Suppressor macrophage treated with lipopolysaccharide for 4 hours (primary cell): ENCODE measurements at places on chromosomes 7 and 10.
A peak's percentile ranks its signal among the peaks of the same experiment; 100 is the strongest.

- no peak for DNase-seq
Measured at GRCh38 chr7:101232141-101232850, 5.3 kb downstream of the CLDN15 start.

DNA sequence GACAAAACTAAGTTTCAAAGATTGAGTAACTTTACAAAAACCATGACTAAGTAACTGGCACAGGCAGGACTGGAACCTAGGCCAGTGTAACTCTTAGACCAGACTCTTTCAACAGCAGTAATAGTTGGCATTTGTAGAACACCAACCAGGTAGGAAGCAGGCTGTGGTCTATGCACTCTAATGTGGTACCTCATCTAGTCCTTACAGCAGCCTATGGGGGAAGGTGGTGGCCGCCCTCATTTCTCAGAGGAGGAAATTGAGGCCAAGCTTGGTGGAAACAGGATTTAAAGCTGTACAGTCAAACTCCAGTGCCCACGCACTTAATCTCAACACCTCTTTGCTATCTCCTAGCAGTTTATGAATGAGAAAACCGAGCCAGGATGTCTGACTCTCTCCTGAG lies 165.4 kb upstream of the LRGUK start:
- DNase-seq, result no peak

DNA sequence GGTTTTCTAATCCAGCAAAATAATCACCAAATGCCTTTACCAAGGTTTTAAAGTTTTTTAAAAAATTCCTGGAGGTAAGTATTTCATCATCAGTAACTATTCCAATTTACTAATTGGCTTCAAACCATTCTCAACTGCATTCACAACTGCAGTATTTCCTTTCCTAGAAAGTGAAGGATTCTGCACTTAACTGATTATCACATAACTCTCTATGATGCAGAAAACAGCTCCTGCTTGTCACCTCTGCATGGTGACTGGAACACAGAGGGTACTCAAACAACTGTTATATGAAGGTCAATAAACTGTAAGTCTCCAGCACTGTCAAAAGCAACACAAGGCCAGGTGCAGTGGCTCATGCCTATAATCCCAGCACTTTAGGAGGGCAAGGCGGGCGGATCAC lies 42.6 kb downstream of the SRPK2 start:
- DNase-seq, result no peak

GRCh38 chr7:146177301-146177700 lies 60.7 kb downstream of the CNTNAP2 start:
- DNase-seq, result no peak

DNA sequence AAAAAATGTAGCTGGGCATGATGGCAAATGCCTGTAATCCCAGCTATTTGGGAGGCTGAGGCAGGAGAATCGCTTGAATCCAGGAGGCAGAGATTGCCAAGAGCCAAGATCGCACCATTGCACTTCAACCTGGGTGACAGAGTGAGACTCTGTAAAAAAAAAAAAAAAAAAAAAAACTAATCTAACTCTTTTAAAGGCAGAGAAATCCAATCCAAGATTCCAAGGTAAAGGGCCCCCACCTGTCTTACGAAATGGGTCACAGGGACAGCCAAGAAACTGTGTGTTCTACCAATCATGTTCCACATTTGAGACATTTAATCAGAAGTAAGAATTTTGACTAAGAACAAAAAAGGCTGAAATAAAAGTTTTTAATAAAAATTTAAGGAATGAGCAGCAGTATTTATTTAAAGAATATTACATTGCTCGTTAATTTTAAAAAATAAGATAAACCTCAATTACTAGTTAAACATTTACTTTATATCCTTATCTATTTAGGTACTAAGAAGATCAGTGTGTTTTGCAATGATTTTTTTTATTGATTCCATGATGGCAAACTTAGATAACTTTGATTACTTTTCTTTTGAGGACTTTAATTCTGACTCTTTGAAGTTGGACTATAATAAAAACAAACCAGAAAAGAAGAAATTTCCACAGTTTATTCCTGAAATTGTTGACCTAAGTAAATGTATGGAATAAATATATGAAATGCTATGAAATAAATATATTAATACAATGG lies 6.7 kb upstream of the OAT start:
- no peak for DNase-seq

DNA sequence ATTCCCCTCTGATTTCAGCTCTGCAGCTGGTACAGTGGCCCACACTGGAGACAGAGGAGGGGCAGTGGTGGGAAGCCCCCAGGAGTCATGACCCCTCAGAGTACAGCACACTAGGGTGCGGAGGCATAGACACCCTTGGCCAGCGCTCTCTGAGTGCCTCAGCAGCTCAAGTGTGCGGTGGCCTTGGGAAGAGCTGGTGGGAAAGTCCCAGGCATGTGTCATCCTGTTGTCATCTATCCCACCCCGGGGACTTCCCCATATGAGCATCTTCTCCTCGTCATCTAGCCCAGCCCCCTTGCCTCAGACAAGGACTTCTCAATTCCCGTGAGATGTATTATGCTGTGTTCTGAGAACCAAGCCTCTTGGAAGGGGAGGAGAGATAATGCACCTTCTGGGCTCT lies 15.6 kb upstream of the PPIF start:
- peak; percentile 98 for DNase-seq

DNA sequence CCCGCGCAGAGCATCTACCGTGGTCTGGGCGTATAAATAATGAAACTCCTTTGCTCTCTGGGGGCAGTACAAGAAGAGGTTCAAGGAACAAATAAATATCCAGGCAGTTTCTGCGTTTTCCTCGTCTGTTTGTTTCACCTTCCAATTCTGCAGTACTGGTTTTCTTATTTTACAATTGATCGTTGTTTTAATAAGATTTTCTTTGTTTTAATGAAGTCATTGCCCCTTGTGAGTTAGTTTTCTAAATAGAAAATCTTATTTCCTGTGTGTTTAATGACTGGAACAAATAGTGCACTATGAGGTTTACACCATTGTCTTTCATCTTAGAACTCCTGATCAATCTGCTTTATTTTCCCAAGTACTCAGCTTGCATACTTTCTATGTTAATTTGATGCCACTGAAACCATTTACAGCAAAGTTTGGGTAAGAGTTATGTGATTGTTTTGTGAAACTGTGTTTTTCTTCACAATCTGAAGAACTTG lies 1.2 kb downstream of the PLEKHA1 start:
- no peak for DNase-seq

GRCh38 chr10:31952066-31952465 lies 23.4 kb upstream of the ARHGAP12 start:
- DNase-seq, result peak; percentile 15

DNA sequence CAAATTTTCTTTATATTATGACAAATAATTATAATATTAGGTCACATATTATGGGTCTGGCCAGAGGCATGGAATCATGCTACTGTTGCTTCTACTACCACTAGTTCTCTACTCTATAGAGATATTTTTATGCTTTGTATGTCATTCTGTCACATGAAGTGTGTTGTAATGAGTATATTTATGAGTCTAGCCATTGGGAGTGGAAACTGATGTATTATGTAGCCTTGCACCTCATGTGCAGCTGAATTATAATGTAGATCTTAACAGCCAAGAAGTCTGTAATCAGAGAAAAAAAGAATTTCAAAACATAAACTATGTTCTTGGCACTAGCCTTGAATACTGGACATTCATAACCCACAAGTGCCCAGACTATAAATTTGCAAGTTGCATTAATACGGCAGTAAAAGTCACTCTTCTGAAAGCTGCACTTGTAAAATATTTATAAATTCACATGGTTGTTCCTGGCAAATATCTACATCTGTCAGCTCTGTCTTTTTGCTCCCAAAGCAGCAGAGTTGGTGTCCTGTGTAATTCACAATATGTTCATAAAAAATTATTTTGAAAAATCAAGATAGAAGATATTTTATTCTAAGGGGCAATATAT lies 48.6 kb upstream of the SKAP2 start:
- DNase-seq, result peak; percentile 6

- no peak for DNase-seq
Measured at GRCh38 chr10:46520381-46520780, 36.1 kb downstream of the GPRIN2 start.

GRCh38 chr7:149016876-149017275 lies 11.4 kb downstream of the PDIA4 start:
- no peak for DNase-seq

DNA sequence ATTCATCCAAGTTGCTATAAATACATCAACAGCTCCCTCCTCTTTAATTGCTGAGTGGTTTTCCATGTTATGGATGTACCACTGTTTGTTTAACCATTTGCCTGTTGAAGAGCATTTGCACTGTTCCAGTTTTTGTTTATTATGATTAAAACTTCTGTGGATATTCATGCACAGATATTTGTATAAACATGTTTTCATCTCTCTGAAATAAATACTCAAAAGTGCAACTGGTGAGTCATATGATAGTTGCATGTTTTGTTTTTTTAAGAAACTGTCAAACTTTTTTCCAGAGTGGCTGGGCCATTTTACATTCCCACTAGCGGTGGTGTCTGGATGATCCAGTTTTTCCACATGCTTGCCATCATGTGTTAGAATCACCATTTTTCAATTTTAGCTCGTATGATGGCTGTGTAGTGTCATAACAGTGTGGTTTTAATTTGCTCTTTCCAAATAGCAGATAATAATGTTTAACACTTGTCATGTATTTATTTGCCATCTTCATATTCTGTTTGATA lies 33.6 kb downstream of the MEOX2 start:
- DNase-seq, result no peak

- DNase-seq, result no peak
Measured at GRCh38 chr7:146720195-146720594, 603.6 kb downstream of the CNTNAP2 start.

GRCh38 chr7:95199779-95200558 lies 124.4 kb downstream of the PON1 start:
- peak; percentile 9 for DNase-seq

GRCh38 chr7:16646472-16647072 lies 591 bp downstream of the BZW2 start:
- DNase-seq, result peak; percentile 26

DNA sequence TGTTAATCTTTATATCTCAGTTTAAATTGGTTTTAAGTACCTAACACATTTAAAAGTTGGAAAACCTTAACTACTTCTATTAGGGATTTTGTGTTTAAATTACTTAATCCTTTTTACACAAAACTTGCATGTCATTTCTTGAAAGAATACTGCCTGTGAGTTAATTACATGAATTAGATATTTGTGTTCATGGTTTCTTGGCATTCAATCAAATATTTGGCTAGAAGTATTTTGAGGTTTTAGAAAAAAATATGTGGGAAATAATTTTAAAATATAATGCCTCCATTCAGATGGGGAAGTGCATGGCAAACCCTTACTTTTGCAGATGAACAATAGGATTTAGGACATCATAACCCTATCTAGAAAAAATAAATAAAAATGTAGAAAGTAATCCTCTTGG lies 186.5 kb upstream of the SEMA3E start:
- DNase-seq, result no peak

GRCh38 chr10:95785942-95786669 lies 30.1 kb downstream of the ENTPD1 start:
- DNase-seq, result no peak

DNA sequence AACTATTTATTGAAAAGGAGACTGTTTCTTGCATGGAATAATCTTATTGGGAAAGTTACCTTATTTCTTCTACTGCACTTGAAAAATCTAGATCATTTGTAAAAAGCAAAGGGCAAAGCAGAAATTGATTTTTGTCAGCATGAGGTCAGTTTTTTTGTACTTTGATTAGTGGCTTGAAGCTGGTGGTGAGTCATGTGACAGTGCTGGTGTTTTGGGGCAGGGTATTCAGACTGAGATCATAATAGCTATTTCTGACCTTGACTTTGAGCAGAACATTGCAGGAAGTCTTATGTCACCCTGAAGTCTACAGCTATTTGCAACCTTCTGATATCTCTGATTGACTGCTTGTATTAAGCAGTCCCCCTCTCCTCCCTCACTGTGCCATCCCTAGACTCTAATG lies 66.3 kb upstream of the SORCS3 start:
- DNase-seq, result no peak

DNA sequence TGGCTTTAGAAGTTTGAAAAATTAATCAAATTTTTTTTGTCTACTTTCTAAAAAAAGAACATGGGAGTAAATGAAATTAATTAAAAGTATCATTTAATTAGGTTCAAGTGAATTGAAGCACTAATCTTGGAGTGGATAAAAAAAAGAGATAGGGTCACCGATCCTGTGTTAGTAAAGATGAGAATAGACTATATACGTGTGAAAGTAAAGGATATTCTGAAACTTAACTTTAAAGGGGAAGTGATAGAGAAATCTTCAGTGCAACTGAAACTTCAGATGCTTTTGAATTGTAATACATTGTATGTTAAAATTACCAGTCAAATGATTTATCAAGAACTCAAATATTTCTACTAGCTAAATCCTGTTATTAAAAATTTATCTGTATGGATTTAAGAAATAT lies 4.8 kb downstream of the NHLRC2 start:
- peak; percentile 37 for DNase-seq

- DNase-seq, result no peak
Measured at GRCh38 chr10:60353519-60354258, 36.0 kb downstream of the ANK3 start.

GRCh38 chr10:27504808-27505460 lies 830 bp downstream of the RAB18 start:
- DNase-seq, result peak; percentile 54

- DNase-seq, result no peak
Measured at GRCh38 chr7:143987513-143987912, 12.6 kb upstream of the OR6B1 start.

- DNase-seq, result no peak
Measured at GRCh38 chr7:1544178-1544895, 11.7 kb downstream of the TMEM184A start.

GRCh38 chr10:55500931-55501559 lies 700.0 kb upstream of the PCDH15 start:
- peak; percentile 6 for DNase-seq

- no peak for DNase-seq
Measured at GRCh38 chr7:98943336-98943735, 65.0 kb downstream of the TRRAP start.

- DNase-seq, result peak; percentile 86
Measured at GRCh38 chr10:90777621-90778020, 80.2 kb downstream of the HTR7 start.

GRCh38 chr7:78714356-78714755 lies 739.1 kb downstream of the MAGI2 start:
- no peak for DNase-seq

- no peak for DNase-seq
Measured at GRCh38 chr7:1021366-1021765, 23.0 kb upstream of the GPR146 start.
